Hematopoietic multipotent progenitor cell treated with erythropoietin and hydrocortisone succinate and interleukin-3 and kit ligand, for 8 days (in vitro differentiated cells): ENCODE measurements at places on chromosomes 6 and 20.

- no peak for DNase-seq
Observed at GRCh38 chr6:53320964-53321363, 27.8 kb downstream of the ELOVL5 start.

DNA sequence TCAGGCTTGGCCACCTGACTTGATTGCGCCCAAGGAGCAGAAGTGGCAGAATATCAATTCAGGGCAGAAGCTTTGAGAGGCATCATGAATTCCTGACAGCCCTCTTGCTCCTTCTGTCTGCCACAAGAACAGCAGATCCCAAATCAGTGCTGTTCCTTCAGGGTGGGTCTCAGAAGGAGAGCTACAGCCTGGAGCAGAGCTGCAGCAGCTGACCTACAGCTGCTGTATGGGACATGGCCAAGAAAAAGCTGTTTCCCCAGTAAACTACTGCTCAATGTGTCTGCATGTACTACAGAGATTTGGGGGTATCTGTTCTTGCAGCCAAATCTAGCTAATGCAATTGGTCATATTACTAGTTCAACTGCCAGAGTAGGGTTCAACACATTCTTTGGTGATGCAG lies 69.0 kb downstream of the SLC22A3 start:
- no peak for DNase-seq

DNA sequence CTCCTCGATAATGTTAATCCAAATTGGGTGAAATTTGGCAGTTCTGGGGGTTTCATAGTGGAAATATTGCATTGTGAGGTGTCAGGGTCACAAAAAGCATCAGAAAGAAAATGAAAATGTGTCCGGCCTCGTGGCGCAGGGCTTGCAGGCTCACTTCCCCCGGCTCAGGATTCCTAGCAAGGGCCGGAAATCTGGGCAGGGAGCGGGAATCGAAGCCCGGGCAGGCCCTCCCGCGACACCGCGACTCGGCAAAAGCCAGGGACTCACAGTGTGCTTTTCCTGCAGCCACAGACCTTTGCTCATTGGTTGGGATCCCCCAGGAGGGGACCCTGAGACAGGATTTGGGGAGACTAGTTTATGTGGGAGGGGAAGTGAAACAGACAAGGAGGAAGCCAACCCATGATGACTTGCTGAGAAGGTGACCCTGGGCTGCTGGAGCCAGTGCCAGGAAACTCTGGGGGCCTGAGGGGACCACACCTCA lies 847 bp upstream of the CD93 start:
- DNase-seq, result no peak

- DNase-seq, result no peak
Observed at GRCh38 chr20:32440069-32440757, 82.1 kb downstream of the ASXL1 start.

GRCh38 chr20:47238780-47239718 lies 117.5 kb downstream of the ZMYND8 start:
- no peak for DNase-seq

- DNase-seq, result peak; percentile 98
Observed at GRCh38 chr6:108361312-108361932, 66.6 kb downstream of the AFG1L start.

GRCh38 chr6:105609375-105609991 lies 206.6 kb upstream of the PREP start:
- no peak for DNase-seq

GRCh38 chr6:40397287-40398033 lies 189.7 kb downstream of the LRFN2 start:
- no peak for DNase-seq
